ENCODE measurements at places on chromosomes 4 and X. TPM values are rescaled to one million over a fixed set of nuclear protein-coding genes. Genes with fewer than 3 reads are reported as not detected.

Gene CXCL3
- polyA plus RNA-seq, result 4.4 TPM

Gene MBNL3
- 1.7 TPM for polyA plus RNA-seq

Gene ARMCX2
- polyA plus RNA-seq, result 9.8 TPM

Gene ITIH6
- polyA plus RNA-seq, result not detected

Gene EREG
- 4.0 TPM for polyA plus RNA-seq

Gene MAGEC1
- polyA plus RNA-seq, result not detected

Gene HHIP
- 3.8 TPM for polyA plus RNA-seq

Gene AMTN
- polyA plus RNA-seq, result not detected

Gene TLL1
- polyA plus RNA-seq, result 2.9 TPM

Gene KDR
- 37.4 TPM for polyA plus RNA-seq

All from adipose tissue (tissue), 3 donors.